Tibial nerve (tissue), 4 donors: ENCODE measurements at places on chromosomes 3 and 15.
A peak's percentile ranks its signal among the peaks of the same experiment; 100 is the strongest.

GRCh38 chr15:57134851-57135250 lies 216.4 kb downstream of the TCF12 start:
- H3K27me3 ChIP-seq, result no peaks in the 10 kb centered on the region
- no peaks in the 10 kb centered on the region for H3K36me3 ChIP-seq
- peaks cover 10% of the 10 kb centered on the region for H3K4me1 ChIP-seq
- no peak for DNase-seq
- H3K4me3 ChIP-seq, result no peak overlapping the region

DNA sequence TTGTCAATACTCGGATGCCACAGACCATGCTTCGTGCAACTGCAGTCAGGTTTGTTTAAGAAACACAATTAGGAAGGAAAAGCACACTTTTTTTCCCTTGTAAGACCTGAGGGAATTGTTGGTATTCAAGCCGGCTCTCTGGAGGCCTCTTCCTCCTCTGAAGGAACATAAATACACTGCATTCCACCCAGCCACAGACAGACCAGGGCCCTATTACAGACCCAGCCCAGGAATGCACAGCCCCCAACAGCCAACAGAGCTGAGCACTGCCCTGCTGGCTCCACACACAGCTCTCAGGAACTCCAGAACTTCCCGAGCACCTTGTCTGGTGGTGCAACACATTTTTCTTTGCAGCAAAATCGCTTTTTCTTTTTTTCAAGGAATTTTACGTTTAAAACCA lies 488.7 kb upstream of the PROK2 start:
- no peaks in the 10 kb centered on the region for H3K4me1 ChIP-seq
- H3K4me3 ChIP-seq, result no peak overlapping the region
- DNase-seq, result no peak
- no peaks in the 10 kb centered on the region for H3K36me3 ChIP-seq
- H3K27ac ChIP-seq, result peak overlapping the region; percentile 77

GRCh38 chr3:158732856-158733200 lies 571 bp upstream of the RARRES1 start:
- no peak for DNase-seq
- H3K4me3 ChIP-seq, result peak overlapping the region; percentile 66
- H3K27ac ChIP-seq, result peak overlapping the region; percentile 85

GRCh38 chr3:122973893-122974615 lies 53.5 kb downstream of the SEMA5B start:
- peaks cover 40% of the 10 kb centered on the region for H3K4me1 ChIP-seq
- H3K27me3 ChIP-seq, result no peaks in the 10 kb centered on the region
- H3K36me3 ChIP-seq, result no peaks in the 10 kb centered on the region
- H3K27ac ChIP-seq, result no peak overlapping the region
- H3K4me3 ChIP-seq, result no peak overlapping the region

DNA sequence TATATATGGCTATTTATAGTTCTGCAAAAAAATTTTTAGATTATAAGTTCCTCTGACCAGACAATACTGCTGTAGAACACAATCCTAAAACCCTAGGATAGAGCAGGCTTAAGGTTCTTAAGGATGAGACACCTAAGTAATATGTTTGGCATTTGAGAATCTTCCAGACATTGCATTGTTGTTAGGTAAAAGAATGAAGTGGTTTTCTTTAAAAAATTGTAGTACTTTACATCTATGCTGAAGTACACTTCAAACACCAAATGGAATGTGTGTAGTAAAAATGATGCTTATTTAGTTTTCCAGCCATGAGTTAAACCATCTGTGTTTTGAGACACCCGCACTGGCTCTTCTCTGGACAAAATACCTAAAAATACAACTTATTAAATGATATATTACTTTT lies 857.7 kb downstream of the OTOL1 start:
- no peak overlapping the region for H3K27ac ChIP-seq
- no peak for DNase-seq
- H3K27me3 ChIP-seq, result no peaks in the 10 kb centered on the region
- H3K4me3 ChIP-seq, result no peak overlapping the region
- no peaks in the 10 kb centered on the region for H3K36me3 ChIP-seq

GRCh38 chr3:48299746-48300712 lies 33.4 kb downstream of the SPINK8 start:
- H3K4me3 ChIP-seq, result peak overlapping the region; percentile 85
- no peaks in the 10 kb centered on the region for H3K27me3 ChIP-seq
- peak overlapping the region; percentile 92 for H3K27ac ChIP-seq

- no peaks in the 10 kb centered on the region for H3K4me1 ChIP-seq
- H3K27ac ChIP-seq, result no peak overlapping the region
- DNase-seq, result no peak
- H3K36me3 ChIP-seq, result no peaks in the 10 kb centered on the region
Observed at GRCh38 chr3:186519021-186519658, 25.0 kb downstream of the CRYGS start.

GRCh38 chr3:101381809-101382208 lies 61.4 kb upstream of the IMPG2 start:
- H3K36me3 ChIP-seq, result no peaks in the 10 kb centered on the region
- H3K4me3 ChIP-seq, result no peak overlapping the region
- H3K27ac ChIP-seq, result no peak overlapping the region
- H3K4me1 ChIP-seq, result no peaks in the 10 kb centered on the region

GRCh38 chr15:70283511-70283910 lies 185.8 kb upstream of the TLE3 start:
- H3K36me3 ChIP-seq, result no peaks in the 10 kb centered on the region
- H3K27ac ChIP-seq, result no peak overlapping the region
- H3K4me1 ChIP-seq, result no peaks in the 10 kb centered on the region
- no peak overlapping the region for H3K4me3 ChIP-seq
- no peaks in the 10 kb centered on the region for H3K27me3 ChIP-seq

DNA sequence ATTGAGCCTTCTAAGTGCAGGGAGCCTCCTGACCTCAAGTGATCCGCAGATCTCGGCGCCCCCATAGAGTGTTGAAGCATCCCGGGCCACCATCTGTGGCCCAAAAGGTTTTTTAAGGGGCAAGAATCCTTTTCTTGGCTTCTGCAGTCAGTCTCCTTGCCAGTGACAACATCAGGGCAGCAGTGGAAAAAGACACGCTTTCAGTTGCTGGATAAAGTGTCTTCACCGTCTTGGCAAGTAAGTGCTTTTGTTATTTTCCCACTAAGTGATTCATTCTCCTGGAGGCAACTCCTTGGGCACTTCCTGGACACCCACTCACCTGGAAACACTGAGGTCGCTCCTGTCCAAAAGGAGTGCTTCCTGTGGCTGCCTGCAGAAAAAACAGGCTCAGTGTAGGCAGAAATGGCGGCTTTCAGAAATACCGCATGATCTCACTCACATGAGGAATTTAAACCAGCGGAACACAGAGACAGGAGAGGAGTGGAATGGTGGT lies 71.7 kb upstream of the ABHD2 start:
- H3K4me1 ChIP-seq, result no peaks in the 10 kb centered on the region
- H3K27me3 ChIP-seq, result no peaks in the 10 kb centered on the region
- no peaks in the 10 kb centered on the region for H3K36me3 ChIP-seq
- DNase-seq, result no peak
- peak overlapping the region; percentile 74 for H3K27ac ChIP-seq

DNA sequence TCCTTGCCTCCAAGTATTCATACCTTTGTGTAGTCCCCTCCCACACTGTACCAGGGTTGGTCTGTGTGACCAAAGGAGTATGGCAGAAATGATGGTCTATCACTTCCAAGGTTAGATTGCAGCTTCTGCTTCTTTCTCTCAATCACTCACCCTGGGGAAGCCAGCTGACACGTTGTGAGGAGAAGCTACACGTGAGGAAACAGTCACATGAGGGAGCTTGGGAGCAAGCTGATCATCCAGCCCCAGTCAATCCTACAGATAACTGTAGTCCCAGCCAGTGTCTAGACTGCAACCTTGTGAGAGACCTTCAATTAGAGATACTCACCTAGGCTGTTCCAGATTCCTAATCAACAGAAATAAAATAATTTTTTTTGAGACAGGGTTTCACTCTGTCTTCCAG lies 6.2 kb upstream of the ZNF774 start:
- no peaks in the 10 kb centered on the region for H3K27me3 ChIP-seq
- H3K27ac ChIP-seq, result no peak overlapping the region
- H3K4me1 ChIP-seq, result no peaks in the 10 kb centered on the region
- no peak overlapping the region for H3K4me3 ChIP-seq

DNA sequence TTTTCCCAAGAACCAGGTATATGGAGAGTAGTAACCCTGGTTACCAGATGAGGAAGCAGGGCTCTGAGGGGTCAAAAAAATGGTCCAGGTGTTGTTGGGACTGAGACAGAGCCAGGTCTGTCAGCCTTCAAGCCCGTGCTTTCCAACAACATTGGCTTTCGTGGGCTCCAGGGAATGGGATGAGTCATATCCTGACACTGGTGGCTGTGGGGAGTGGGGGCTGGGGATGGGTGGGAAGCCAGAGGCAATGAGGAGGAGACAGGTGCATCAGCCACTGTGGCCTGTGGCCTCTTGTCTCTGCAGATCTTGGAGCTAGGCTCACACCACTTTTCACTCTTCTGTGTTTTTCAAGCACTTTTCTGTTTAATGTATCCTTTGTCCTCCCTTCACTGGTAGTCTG lies 38.2 kb downstream of the CORO2B start:
- H3K27ac ChIP-seq, result peak overlapping the region; percentile 90
- no peaks in the 10 kb centered on the region for H3K27me3 ChIP-seq
- DNase-seq, result no peak

- H3K36me3 ChIP-seq, result no peaks in the 10 kb centered on the region
- no peaks in the 10 kb centered on the region for H3K4me1 ChIP-seq
- no peaks in the 10 kb centered on the region for H3K27me3 ChIP-seq
- H3K27ac ChIP-seq, result no peak overlapping the region
- H3K4me3 ChIP-seq, result no peak overlapping the region
Observed at GRCh38 chr3:139295040-139295439, 48.8 kb upstream of the MRPS22 start.

DNA sequence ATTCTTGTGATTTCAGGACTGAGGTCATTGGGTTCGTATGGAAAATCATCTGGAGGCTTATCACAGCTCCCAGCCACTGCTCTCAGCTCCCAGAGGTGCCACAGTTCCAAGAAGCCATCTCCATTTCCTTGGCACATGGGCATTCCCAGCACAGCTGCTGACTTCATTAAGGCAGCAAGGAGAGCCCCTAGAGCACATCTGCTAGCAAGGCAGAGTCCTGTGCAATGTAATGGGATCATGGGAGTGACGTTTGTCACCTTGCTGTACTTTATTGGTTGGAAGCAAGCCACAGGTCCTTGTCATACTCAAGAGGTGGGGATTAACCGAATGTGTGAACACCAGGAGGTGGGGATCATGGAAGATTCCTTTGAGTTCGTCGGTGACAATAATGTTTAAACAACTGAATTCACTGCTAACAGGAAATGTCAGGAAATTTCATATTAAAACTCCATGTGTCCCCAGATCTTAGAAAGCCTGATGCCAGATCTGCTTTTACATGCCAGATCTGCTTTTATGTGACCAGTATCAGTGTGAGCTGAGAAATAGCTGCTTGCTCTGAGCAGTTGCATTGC lies 148.8 kb downstream of the GABRG3 start:
- H3K4me1 ChIP-seq, result no peaks in the 10 kb centered on the region
- H3K27ac ChIP-seq, result no peak overlapping the region
- no peaks in the 10 kb centered on the region for H3K36me3 ChIP-seq

GRCh38 chr15:25179673-25180511 lies 225.1 kb downstream of the SNRPN start:
- no peak for DNase-seq
- H3K4me3 ChIP-seq, result no peak overlapping the region
- no peaks in the 10 kb centered on the region for H3K36me3 ChIP-seq
- H3K27ac ChIP-seq, result no peak overlapping the region
- no peaks in the 10 kb centered on the region for H3K27me3 ChIP-seq

DNA sequence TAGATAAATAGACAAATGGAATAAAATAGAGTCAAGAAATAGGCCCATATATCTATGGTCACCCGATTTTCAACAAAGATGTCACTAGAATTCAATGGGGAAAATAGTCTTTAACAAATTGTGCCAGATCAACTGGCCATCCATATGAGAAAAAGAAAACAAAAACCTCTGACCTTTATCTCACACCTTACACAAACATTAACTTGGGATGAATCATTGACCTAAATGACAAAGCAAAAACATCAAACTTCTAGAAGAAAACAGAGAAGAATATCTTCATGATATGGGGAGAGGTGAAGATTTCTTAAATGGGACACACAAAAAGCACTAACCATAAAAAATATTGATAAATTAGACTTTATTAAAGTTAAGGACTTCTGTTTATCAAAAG lies 31.9 kb downstream of the ITGA11 start:
- no peaks in the 10 kb centered on the region for H3K36me3 ChIP-seq
- H3K27me3 ChIP-seq, result no peaks in the 10 kb centered on the region
- no peak overlapping the region for H3K4me3 ChIP-seq
- no peaks in the 10 kb centered on the region for H3K4me1 ChIP-seq

DNA sequence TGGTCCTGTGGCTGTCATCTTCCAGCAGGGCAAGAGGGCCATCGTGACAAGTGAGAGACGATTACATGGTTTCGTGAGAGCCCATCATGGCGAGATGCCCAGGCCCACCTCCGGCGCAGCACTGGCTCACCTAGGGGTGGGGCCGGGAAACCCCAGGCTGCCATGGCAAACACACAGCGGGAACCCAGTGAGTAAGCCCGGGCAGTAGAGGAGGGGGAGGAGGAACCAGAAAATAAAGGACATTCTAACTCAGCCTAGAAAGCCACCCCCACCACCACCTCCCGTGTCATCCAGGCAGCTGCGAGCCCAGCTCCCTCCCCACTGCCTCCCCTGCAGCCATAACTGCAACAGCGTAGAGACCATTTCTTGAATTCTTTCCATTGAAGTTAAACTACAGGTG lies 52.3 kb downstream of the PCSK6 start:
- no peak overlapping the region for H3K4me3 ChIP-seq
- H3K27ac ChIP-seq, result no peak overlapping the region
- no peaks in the 10 kb centered on the region for H3K4me1 ChIP-seq
- no peaks in the 10 kb centered on the region for H3K36me3 ChIP-seq

GRCh38 chr3:48852151-48852550 lies 4.5 kb upstream of the PRKAR2A start:
- H3K27me3 ChIP-seq, result no peaks in the 10 kb centered on the region
- DNase-seq, result no peak
- H3K4me1 ChIP-seq, result no peaks in the 10 kb centered on the region

DNA sequence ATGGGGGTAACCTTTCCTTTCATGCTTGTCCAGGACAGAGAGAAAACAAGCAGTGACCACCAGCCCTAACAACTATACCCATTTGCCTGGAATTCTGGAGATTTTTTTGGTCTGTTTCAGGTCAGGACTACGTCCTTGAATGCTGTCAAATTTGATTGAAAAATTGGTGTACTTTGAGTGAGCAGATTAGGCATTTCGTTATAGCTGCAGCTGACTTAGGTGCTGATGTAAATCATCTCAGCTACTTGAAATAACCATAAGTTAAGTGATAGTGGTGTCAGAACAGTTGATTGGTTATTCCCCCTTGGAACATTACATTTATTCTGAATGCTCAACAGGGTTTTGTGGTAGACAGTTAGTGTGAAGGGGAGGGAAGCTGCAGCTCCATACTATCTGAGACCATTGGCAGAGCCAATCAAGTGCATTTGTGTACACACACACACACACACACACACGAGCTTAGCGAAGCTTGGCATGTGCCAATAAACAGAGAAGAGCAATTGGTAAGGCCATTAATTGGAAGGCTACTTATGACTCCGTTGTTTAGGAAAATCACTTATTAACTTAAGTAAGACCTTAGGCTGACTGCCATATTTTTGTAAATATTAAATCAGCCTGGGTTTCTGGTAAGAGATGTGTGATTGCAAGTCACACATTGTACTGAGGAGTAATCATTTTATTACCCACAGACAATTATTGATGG lies 447.8 kb downstream of the MFSD1 start:
- H3K27ac ChIP-seq, result no peak overlapping the region
- no peak for DNase-seq
- H3K4me3 ChIP-seq, result no peak overlapping the region
- H3K4me1 ChIP-seq, result no peaks in the 10 kb centered on the region
- H3K27me3 ChIP-seq, result no peaks in the 10 kb centered on the region
- no peaks in the 10 kb centered on the region for H3K36me3 ChIP-seq
